ENCODE measurements at places on chromosomes 1 and 21.
A peak's percentile ranks its signal among the peaks of the same experiment; 100 is the strongest.

GRCh38 chr1:211736351-211736915 lies 61.0 kb upstream of the NEK2 start:
- no peak for DNase-seq

GRCh38 chr1:84430546-84430945 lies 32.3 kb downstream of the DNASE2B start:
- DNase-seq: no peak

GRCh38 chr1:11100149-11100493 lies 452 bp upstream of the EXOSC10 start:
- no peak for DNase-seq

DNA sequence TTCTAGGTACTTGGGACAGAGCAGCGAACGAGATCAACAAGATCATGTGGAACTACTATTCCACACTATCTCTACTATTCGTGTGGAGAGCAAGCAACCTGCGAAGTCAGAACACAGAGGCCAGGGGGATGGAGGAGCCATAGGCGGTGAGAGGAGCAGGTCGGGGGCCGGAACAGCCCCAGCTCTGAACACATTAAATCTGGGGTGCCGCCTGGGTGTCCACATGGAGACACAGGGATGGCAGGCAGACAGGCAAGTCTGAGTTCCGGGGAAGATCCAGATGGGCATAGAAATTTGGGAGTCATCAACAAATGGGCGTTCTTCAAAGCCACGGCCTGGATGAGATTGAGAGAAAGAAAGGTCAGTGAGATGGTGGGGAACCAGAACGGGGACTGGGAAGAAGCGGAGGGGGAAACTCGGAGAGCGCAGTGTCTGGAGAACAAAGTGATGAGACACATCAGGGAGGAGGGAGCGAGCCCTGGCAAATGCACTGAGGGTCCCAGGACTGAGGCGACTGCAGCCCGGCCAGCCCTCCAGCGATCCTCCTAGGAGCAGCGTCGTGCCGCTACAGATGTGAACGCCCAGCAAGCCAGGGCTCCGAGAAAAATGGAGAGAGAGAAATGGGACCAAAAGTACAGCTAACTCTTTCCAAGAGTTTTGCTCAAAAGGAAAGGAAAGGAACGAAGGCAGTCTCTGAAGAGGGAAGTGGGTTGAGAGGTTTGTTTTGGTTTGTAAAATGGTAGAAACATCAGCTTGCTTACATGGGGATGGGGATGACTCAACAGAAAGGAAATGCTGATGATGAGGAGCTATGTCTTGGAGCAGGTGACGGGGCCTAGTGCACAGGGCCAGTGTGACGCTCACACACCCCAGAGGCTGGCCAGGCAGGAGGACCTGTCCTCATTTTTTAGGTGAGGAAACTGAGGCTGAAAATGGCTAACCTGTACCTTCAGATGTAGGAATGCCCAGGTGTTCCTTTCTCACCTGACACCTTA lies 84.5 kb downstream of the GLIS1 start:
- DNase-seq: no peak

GRCh38 chr21:35637431-35637830 lies 422.9 kb downstream of the SETD4 start:
- peak; percentile 29 for DNase-seq

DNA sequence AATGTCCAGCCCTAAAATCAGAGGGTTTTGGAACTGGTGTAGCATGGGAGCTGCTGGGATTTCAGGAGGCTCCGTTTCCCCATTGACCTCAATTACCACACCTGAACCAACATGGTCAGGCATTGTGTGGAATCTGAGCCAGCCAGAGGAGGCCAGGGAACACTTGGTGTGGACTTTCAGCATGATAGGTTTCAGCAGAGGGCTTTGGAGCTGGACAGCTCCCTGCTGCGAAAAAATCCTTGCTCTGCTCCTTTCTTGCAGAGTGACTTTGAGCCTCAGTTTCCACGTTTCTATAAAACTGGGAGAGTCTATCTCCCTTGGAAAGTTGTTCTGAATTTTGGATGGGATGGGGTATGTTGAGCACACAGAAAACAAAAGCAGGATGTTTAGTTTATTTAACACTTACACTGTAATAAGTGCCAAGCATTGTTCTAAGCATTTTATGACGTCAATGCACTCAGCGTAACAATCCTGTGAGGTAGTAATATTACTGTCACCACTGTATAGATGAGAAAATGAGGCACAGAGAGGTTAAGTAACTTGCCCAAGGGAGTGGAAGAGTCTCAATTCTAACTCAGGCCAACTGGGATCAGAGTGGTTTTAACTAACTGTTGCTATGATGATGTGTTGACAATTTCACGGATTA lies 168.0 kb downstream of the GRIK3 start:
- DNase-seq: no peak

- DNase-seq: no peak
Observed at GRCh38 chr21:46125846-46126301, 28.0 kb downstream of the COL6A2 start.

GRCh38 chr1:91527781-91528180 lies 27.1 kb downstream of the CDC7 start:
- no peak for DNase-seq

DNA sequence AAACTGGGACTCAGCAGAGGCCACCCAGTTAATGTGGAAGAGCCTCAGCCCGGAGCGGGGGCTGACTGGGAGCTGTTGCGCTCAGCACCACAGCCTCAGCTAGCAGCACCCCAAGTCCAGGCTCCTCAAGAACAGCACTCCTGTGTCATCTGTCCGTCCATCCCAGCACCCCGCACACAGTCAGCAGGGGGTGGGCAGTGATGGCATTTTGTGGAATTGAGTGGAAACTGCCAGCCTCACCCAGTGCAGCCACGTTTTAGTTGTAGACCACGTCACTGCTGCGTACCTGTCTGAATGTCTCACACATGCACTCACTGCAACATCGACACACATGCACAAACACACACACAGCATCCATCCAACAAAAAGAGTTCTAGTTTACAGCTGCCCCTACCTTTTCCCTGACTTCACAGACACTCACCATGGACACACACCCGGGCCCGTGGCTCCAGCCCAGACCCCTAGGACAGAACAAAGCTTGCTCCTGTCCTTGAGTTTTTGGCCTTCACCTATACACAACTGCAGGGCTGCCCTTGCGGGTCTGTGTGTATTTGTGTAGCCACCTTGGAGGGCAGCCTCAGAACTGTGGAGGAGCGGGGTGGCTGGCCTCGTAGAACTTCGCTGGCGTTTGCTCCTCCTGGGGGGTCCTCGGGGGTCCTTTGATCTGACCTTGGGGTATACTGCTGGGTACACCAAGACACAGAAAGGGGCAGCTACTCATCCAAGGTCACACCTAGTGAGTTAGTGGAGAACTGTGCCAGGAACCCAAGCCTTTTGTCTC lies 5.2 kb downstream of the KCNQ4 start:
- DNase-seq: no peak

- DNase-seq: no peak
Observed at GRCh38 chr1:230792691-230793462, 45.7 kb downstream of the CAPN9 start.

DNA sequence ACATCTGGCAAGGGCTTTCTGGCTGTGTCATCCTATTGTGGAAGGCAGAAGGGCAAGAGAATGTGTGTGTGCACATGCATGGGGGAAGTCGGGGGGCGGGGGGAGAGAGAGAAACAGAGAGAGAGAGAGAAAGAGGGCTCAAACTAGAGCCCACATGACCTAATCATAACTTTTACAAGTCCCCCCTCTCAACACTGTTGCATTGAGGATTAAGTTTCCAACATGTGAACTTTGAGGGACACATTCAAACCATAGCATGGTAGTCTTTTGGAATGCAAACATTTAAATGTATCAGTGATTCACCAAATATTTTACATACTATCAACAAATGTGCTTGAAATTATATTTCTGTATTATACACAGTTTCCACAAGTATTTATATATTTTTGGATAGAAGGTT lies 655.4 kb upstream of the B3GALT2 start:
- no peak for DNase-seq

DNA sequence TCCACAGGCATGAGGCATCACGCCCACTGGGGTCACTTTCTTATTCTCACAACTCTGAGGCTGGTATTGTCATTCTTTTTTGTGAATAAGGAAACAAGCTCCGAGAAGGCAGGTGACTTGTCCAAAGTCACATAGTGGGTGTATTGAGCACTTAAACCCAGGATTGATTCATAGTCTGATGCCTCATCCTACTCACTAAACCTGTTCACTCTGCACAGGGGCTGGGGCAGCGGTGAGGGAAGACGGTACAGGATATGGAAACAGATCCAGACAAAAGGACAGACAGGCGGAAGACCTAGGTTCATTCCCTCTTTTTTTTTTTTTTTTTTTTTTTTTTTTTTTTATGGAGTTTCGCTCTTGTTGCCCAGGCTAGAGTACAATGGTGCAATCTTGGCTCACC lies 56.6 kb downstream of the NKAIN1 start:
- no peak for DNase-seq

DNA sequence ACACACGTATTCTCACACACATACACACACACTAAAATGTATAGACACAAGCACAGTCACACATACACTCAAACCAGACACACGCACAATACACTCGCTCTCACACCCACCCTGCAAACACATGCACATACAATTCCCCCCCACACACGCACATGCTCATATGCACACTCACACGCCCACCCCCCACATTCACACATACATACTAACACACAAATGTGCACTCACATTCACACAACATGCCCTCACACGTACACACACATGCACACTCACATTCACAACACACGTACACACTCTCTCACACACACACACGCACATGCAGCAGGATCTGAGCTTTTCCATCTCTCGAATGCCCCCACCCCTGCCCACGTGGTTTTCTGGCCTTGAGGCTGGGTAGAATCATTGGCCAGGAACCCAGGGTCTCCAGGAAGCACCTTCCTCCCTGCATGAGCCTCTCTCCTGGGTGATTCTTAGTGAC lies 589.7 kb downstream of the PTPRU start:
- no peak for DNase-seq

DNA sequence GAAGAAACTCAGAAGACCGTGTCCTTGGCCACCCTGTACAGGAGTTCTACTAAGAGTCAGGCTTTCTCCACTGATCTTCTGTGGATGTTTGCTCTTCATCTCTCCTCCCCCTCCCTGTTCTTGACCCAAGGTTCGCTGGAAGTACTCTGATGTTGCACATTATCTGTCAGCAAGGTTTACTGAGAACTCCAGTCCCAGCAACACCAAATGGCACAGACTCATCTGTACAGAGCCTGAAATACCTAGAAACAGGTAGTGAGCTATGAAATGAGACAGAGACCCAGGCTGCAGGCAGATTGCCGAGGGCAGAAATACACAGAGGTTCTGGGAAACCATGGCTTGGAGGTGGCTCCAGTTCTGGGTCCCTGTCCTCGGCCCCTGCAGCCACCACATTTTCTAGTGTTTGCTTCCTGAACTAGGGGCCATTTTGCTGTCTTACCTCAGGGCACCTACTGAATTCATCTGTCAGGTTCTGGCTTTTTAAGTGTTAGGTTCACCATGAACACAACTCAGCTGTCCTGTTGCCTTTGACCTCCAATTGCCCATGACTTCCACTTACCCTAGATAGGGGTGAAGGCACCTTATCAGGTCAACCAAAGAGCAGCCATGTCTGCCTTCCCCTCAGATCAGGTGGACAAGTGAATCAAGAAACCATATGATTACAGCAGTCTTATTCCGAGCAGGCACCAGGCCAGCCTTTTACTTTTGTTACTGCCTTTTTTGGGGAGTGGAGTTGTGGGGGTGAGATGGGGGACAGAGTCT lies 92.2 kb downstream of the CDC7 start:
- no peak for DNase-seq

GRCh38 chr1:112985123-112985522 lies 29.1 kb upstream of the SLC16A1 start:
- DNase-seq: no peak

GRCh38 chr1:115429884-115430283 lies 91.8 kb upstream of the NGF start:
- DNase-seq: no peak

DNA sequence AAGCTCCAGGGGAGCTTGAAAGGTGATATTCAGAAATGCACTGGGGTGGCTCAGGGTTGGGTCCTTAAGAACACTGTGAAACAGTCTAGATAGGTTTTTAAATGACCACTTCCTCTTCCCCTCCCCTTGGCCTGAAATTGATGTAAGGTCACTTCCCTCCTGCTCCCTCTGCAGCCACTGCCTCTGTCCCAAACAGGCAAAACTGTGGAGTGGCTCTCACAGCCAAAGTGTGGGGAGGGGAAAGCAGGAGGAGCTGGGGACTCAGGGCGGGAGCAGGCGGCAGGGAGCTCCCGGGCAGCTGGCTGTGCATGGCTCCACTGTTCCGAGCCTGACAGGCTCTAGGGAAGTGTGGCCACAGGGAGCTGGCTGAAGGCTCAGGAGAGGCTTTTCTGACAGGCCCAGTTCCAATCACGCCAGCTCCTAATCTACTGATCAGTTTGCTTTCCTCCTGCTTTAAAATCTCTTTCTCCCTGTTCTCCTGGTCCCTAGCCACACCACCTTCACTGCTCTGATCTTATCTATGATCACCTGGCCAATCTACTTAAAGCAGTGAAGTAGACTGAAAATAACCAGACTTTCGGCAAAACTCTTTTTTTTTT lies 5.1 kb upstream of the CSRP1 start:
- DNase-seq: no peak

DNA sequence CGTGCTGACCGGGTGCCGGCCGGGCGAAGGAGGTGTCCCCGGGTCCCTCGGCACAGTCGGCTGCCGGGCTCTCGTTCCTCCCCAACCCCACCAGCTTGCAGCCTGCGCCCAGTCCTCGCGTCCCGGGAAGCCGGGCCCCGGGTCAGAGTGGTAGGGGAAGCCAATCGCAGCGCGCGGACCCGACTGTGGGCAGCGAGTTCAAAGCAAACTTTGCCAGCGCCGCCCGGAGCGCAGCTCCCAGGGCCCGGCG lies 328 bp downstream of the MYCL start:
- DNase-seq: no peak

GRCh38 chr1:22264464-22265341 lies 121.8 kb upstream of the WNT4 start:
- DNase-seq: no peak

DNA sequence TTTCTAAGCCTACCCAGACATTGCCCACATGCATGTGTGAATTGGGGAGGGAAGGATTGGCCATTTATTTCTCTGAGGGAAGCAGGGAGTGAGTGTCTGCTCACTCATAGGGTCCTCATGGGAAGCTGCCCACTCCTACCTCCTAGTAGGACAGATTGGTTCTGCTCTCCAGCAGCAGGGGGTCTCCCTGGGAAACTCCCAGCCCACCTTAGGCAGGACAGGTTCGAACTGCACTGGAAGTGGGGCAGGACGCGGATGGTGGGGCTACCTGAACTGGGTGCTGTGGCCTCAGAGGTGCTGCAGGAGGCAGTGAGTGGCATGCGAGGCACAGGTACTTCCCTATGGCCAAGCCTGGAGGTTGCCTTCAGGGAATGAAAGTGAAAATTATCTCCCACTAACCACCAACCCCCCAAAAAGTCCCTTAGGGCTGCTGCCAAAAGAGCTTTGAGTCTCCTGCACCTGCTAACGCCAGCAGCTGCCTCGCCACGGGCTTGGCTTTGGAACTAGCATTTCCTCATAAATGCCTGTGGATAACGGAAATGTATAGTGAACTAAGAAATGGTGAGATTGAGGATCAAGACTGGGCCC lies 157.0 kb upstream of the COA6 start:
- DNase-seq: no peak

- no peak for DNase-seq
Observed at GRCh38 chr1:118918940-118919259, 69.2 kb downstream of the TBX15 start.

- DNase-seq: peak; percentile 25
Observed at GRCh38 chr1:29259802-29260441, 23.6 kb downstream of the PTPRU start.
